RCC 7860 (cell line): ENCODE measurements at places on chromosomes 6 and 20.

DNA sequence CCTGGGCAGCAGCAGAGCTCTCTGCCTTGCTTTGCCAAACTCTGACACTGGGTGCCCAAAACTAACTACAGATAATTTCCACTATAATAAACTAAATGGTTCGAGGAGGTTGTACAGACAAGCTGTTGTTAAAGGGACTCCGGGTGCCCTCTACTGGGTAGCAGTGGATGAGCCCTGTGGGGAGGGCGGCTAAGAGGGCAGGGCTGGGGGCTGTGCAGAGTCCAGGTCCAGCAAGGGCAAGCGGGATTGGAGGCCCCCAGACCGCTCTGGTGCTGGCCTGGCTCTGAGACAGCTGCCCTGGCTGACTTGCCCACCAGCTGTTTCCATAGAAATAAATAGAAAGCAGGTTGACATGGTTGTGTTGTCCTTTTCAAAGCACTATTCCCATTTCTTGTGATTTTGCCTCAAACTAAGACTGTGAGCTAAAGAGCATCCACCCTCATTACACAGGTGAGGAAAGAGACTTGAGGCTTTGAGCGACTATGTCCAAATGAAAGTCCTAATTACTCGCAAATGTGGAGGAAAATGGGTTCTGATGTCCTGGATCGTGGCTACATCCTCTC is 167.6 kb upstream of the CST7 start:
- DNase-seq, result peak; percentile 21

DNA sequence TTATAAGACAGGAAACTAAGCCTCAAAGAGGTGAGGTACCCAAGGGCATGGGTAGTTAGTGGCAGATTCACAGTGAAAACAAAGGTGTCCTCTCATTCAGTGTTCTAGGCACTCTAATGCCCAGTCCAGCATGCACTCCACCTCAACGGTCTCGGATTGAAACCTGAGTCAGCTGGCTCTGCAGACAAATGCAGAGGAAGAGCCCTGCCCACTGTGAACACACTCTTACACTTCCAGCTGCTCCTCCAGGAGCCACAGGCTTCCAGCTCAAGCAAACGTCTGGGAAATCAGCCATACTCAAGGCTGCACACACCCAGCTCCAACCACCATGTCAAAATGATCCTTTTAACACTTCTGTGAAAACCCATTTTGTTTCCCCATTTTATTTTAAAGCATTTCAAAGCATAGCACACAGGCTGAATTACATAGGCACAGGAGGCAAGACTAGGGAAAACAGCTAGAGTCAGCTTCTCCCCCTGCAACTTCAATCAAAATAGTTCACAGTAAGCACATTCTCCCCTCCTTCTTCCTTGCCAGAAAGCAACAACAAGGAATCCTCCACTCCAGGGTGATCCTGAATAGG is 3.0 kb upstream of the IL17A start:
- DNase-seq, result no peak

GRCh38 chr6:43992783-43993644 is 134.2 kb downstream of the MRPL14 start:
- DNase-seq, result peak; percentile 44

GRCh38 chr6:36938536-36938935 is 16.0 kb upstream of the PI16 start:
- DNase-seq, result no peak

DNA sequence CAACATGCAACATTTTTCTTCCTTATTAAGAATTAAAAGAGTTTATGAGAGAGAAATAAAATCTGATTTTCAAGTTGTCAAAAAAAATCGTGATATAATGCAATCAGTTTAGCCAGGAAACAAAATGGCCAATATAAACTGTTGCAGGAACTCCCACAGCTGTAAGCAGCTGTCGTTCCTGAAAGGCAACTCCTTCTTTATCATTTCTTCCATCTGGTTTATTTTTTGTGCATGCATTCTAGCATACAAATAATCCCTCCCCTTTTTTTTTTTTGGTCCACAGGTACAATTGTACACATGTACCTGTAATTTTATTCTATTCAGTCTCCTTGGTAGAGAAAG is 19.7 kb downstream of the TRAF3IP2 start:
- DNase-seq, result no peak

DNA sequence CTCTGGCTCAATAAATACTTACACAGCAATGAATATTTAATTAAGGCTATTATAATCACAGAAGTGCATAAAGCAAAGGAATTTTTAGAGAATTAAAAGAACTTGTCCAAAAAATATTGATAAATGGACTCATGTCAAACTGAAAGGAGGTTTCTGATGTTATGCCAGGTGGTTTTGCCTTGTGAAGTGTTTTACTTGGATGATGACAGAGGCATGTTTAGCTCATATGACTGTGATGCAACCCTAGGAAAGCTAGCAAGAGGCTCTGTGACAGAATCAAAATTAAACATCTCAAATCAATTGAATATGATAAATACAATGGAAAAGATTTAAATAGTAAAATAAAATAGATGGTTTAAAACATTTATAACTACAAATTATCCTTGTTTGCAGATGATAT is 137.3 kb downstream of the TMEM200A start:
- no peak for DNase-seq

- DNase-seq, result no peak
Observed at GRCh38 chr20:58647796-58648501, 3.1 kb upstream of the STX16 start.

- DNase-seq, result no peak
Observed at GRCh38 chr6:2885967-2886735, 17.0 kb downstream of the SERPINB9 start.

GRCh38 chr6:81950877-81951276 is 198.4 kb upstream of the TENT5A start:
- peak; percentile 38 for DNase-seq

DNA sequence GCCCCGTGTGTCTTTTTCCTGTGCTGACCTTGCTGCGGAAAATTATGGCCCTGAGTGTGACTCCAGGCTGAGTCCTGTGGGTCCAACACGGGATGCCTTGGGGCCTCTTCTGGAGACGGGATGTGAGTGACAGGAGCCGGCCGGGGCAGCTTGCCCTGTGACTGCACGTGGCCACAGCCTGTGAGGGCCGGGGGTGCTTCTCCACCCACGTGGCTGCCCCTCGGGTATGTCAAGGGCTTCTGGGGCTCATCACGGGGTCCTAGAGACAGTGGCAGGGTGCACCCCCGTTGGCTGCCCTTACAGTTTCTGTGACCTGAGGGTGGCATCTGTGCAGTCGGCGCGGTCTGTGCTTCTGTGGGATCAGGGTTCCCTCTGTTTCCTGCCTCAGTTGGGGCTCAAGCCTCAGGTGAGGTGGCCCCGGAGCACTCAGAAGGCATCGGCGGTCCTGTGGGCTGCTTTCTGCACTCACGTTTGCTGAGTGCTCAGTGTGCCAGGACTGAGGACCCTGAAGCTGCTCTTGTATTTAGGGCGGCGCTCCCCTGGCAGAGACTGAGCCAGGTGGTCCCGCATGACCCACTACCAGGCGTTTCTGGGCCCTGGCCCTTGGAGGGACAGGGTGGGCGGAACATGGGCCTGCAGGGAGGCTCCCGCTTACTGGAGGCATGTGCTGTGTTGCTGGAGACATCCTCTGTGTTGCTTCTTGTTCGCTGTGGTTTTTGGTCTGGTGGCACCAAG is 5.4 kb downstream of the RTEL1 start:
- DNase-seq, result no peak

- DNase-seq, result no peak
Observed at GRCh38 chr6:47733879-47734558, 35.6 kb downstream of the ADGRF4 start.

DNA sequence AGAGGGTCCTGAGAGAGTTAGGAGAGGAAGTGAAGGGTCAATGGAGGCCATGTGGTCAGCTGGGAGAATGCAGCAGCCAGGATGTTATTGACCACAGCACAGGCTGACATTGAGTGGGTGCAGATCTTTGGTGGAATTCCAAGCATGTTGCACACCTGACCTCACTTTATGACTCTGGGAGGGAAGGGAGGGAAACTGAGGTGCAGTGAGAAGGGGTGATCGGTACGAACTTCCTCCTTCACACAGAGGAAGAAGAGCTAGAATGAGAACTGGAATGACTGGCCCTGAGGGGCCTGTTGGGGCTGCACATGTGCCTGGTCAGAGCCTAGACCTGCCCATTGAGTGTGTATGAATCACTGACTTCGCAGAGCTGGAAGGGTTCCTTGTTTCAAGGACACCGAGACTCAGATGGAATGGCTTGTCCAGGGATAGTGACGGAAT is 9.8 kb downstream of the FAM83D start:
- no peak for DNase-seq

GRCh38 chr6:157615420-157615769 is 207.7 kb upstream of the SNX9 start:
- DNase-seq, result no peak

DNA sequence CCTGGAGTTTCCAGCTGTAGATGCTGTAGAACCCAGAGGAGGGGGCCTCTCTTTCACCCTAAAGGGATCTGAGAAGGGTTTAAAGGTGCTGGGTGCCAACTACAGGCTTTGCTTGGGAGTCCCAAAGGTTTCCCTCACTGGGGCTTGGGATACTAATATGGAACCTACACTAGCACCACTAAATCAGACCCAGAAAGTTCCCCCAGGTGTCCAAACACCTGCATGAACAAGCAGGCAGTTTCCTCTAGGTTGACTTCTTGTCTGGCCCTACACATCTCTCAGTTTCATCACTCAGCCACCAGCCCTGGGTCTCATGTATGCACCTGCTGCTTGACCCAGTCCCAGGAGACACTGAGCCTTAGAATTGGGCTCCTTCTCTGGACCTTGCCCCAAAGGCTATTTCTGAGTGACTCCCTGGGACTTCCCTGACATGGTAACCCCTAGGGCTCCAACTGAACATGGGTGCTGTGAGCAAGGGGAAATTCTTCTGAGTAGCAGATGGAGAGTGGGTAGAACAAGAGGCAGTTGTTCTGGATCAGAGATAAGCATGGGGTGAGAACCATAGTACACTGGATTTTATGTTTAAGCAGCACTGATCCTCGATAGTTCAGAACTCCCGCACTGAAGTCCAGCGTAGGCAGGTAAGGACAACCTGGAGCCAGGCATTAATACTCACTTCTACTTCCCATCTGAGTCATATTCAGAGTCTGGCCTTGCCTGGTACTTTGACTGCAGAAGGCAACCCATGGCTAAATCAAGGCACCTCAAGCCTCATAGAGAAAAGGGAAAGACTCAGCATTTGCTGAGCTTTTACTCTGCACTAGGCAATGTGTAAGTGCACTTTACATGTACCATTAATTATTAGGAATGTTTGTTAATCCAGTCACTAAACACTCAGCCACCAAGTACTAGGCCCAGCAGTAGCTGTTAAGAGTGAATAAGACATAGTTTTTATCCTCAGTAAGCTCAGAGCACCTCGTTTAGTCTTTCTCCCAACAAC is 16.8 kb downstream of the BCL2L1 start:
- DNase-seq, result no peak
